Esophagus mucosa (tissue), 1 donor: ENCODE measurements at places on chromosomes 2 and 18. TPM values are rescaled to one million over a fixed set of nuclear protein-coding genes. Genes with fewer than 3 reads are reported as not detected.

DNA sequence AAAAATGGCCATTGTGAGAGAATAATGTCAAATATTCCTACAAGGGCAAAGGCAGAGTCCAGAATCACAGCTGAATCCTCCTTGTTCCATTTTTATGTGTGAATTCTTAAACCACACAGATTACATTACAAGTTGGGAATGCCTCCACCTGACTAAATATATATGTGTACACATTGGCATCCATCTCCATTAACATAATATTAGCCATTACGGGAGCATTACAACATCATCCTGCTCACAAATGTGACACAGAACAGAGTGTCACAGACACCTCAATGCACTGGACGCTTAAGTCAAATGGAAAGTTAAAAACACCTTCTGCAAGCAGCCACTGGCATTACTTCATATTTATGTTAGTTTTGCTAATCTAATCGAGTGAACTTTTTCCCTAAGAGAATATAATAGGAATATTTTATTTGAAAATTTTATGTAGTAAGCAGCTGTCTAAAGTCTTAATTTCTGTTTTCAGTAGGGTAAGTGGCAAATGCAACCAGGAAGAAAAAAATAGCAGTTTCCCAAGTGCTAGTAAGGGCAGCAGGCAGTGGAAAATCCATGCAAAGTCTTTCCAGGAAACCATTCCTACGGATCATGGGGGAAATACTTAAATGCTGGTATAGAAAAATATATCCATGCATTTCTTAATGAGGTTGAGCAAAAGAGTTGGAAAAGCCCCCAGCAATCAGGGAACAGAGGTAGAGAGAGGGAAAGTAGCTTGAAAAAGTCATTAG, 255.6 kb downstream of the OSR1 start:
- ATAC-seq: no peak

DNA sequence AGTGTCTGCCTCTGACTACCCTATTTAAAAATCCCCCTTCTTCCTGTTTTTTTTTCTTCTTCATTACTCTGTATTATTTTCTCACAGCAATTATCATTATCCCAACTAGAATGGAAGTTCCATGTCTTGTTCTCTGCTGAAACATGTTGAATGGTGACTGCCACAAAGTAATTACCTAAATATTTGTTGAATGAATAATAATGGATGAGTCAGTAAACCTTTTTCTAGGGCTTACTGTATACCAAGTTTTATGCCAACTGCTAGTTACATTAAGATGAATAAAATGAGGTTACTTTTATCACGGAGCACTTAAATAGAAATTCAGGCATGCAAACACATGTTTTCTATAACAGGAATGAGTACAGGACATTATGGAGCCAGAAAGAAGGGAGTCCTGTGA, 490.6 kb downstream of the THSD7B start:
- ATAC-seq: peak; percentile 76

The GALR1 gene
- not detected for total RNA-seq

The PDE6D gene
- 18.5 TPM for total RNA-seq

The FABP1 gene
- total RNA-seq: not detected

The MDH1B gene
- 0.76 TPM for total RNA-seq
